Brain microvascular endothelial cell (primary cell): ENCODE measurements at places on chromosomes 3 and 15.
A peak's percentile ranks its signal among the peaks of the same experiment; 100 is the strongest.

DNA sequence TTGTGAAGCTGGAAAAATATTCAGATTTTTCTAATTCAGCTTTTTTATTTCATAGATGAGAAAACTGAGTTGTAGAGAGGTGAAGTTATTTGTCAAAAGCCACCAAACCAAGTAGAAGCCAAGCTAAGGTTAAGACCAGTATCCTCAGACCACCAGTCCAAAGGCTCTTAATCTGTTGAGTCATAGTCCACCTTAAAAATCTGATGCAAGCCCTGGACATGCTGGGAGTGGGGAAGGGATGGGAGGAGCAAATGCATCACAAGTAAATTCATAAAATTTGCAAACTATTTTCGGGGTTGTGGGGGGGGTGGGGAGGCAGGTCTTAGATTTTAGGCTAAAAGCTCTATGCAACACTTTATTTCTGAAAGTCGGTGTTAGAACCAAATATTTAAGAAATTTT, 307.7 kb upstream of the SEMA6D start:
- no peak for DNase-seq

DNA sequence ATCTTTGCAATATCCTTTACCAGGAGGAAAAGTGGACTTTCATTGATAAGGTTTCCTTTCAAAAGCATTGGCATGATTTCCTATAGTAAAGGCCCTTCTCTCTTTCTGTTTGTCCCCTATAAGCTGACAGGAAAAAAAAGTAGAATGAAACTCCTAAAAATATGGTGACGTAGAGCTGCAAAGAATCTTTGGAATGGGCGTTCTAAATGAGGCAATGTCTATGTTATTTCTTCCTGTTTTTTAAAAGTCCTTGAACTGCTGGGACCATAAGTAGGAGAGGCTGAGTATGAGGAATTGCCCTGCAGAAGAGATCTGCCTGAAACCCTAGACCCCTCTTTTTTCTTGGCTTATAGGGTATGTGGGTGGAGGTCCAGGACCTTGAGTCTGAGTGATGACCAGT, 17.2 kb downstream of the ST3GAL6 start:
- peak; percentile 68 for DNase-seq

- no peak for DNase-seq
These were observed 27.1 kb upstream of the KY start for GRCh38 chr3:134677987-134678308.

DNA sequence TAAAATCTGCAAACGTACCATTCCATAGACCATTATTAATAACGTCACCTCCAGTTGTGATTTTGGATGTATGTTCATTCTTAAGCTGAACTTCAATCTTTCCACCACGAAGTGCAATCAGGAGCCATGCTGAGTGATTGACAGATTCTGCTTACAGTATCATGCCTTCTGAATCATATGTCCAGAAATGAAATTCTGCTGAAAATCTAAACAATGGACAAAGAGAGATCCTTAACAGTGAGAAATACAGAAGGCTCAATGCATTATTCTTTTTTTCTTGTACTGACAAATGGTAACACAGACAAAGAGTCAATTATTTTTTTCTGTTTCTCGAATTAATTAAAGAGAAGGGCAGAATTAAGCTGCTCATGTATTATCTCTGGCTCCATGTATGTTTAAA, 1114.5 kb downstream of the EPHA3 start:
- DNase-seq: no peak

- DNase-seq: peak; percentile 47
These were observed 255.6 kb downstream of the ZNF621 start for GRCh38 chr3:40780291-40780924.

DNA sequence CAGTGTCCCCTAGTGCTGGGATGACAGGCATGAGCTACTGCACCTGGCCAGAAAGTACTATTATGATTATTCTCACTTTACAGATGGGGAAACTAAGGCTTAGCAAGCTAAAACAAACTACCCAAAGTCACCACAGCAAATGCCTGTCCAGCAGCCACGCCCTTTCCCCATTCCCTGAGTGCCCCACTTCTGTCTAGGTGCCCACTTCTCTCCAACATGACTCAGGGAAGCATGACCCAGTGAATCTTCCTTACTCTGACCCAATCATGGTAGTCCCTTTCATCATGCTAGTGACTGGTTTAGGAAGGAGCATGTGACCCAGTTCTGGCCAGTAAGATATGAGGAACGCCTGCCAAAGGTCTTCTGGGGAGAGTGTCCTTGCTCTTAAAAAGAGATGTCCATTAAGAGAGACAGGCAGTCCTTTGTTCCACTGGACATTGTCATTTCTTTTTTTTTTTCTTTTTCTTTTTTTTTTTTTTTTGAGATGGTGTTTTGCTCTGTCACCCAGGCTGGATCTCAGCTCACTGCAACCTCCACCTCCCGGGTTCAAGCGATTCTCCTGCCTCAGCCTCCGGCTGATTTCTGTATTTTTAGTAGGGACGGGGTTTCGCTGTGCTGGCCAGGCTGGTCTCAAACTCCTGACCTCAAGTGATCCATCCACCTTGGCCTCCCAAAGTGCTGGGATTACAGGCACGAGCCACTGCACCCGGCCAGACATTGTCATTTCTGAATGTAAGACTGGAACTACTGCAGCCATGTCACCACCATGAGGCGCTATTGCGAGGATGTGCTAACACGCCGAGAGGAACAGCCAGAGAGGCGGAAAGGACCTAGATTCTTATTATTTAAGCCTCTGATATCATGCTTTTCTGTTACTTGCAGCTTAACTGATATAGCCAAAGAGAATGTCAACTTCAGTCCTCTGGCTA, 19.8 kb downstream of the MEGF11 start:
- no peak for DNase-seq

DNA sequence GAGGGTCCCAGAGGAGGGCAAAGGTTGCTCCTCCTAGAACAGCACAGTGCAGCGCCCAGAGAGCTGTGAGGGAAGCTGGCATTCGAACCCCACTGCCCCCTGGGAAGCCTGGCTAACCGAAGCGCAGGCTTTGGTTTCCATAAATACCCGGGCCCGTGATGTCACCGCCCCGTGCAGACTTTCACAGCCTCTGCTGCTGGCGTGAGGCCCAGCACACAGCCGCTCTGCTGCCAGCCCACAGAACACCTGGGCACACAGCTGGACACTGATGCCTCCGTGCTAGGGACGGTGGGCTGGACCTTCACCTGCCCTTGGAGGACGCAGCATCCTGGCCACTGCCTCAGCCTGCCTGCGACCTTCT, 1.0 kb downstream of the IQSEC1 start:
- DNase-seq: no peak

- no peak for DNase-seq
These were observed 110.1 kb upstream of the SKOR1 start for GRCh38 chr15:67715170-67715569.

- peak; percentile 98 for DNase-seq
These were observed 6.4 kb downstream of the STRA6 start for GRCh38 chr15:74196175-74196574.

GRCh38 chr15:74869726-74870407, 3.3 kb downstream of the SCAMP2 start:
- DNase-seq: no peak

GRCh38 chr3:16461463-16462245, 51.8 kb downstream of the RFTN1 start:
- DNase-seq: no peak

DNA sequence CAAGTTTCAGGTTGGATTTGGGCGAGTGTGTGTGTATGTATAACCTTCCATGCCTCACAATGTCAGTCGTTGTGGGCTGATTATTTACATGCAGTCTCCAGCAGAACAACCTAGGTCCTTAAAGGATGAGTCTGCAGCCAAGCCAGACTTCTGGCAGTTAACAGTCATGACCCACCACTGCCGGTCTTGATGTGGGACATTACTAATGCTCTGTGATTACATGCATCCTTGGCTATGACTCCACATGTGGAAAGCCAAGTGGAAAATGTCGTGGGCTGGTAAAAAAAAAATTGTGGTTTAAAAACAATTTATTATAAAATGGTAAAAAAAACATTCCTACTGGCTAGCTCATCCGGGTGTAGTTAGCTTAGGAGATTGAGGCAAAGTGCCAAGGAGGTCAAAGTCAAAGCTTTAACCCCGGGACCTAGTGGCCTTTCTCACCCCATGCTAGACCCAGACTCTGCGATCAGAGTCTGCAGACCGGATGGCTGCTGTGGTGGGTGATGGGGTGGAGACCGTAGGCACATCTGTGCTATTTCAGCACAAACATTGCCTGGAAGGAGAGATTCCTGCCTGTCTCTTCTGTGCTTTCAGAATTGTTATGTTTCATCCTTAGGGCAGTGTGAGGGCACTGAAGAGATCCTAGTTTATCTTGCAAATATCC, 6.8 kb downstream of the RARRES1 start:
- DNase-seq: peak; percentile 99

DNA sequence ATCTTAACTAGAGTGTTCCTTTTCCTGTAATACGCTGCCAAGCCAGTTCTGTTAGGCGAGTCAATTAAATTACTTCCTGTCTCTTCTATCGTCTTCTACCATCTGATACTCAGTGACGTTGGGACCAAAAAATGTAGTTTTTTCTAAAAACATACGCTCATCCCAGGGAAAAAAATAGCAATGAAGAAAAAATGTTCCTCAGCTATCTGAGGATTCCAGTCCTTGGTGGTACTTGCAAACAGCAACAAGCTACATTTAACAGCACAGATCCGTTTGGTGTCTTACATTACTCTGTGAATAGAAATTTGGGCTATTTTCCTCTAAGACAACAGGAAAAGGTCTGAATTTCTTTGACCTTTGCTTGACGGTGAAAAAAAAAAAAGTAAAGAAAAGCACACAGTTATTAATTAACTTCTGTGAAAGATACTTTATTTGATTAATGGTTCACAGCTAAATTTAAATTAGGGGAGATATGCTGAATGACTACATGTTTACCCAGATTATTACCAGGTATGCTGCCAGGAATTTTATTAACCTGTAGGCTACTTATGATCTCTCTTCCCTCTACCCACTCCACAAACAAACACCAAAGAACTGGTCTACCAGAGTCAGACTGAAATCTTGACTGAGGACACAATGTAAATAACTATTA, 254.4 kb upstream of the ZPLD1 start:
- DNase-seq: peak; percentile 86

GRCh38 chr15:52102463-52102862, 10.1 kb downstream of the BCL2L10 start:
- DNase-seq: peak; percentile 86

DNA sequence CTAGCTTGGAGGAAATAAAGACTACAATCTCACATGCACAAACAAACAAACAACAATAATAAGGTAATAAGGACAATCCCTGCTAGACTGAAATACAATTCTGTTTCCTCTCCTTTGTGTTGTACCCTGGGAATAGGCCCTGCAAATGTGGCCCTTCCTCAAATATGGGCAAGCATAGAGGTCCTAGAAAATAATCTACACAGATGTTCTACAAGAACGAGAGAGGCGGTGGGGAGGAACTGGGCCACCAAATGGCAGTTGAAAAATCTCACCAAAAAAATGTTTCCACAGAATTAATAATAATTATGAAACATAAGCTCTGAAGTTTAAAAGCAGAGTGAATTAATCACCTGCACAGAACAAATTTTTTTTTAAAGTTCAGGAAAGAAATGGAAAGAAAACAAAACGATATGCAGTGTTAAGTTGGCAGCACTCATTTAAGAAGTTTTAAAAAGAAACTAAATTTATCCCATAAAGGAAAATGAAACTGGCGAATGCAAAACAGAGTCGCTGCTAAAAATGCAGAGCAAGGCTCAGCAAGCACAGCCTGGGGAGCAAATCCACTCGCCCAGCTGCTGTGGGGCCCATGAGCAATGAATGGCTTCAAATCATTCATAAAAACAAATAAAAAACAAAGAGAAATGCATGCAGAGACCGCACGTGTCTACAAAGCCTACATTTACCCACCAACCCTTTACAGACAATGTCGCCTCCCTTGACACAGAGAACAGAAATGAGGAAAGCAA, 475.4 kb downstream of the OCA2 start:
- no peak for DNase-seq

DNA sequence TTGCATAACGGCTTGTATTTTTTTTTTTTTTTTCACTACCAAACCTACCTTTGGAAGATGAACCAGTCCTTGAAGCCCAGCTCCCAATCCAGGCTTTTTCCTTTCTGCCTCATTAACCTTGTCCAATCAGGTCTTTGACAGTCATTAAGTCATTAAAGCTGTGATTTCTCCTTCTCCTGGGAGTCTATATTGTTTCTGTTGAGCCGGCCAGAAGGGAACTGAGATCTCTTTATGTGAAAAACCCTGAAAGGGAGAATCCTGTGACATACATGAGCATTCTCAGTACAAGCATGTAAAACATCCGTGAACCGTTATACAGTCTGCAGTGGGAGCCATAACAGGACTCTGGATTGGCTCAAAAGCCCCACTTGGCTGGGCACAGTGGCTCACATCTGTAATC, 40.0 kb downstream of the ZNF589 start:
- no peak for DNase-seq

DNA sequence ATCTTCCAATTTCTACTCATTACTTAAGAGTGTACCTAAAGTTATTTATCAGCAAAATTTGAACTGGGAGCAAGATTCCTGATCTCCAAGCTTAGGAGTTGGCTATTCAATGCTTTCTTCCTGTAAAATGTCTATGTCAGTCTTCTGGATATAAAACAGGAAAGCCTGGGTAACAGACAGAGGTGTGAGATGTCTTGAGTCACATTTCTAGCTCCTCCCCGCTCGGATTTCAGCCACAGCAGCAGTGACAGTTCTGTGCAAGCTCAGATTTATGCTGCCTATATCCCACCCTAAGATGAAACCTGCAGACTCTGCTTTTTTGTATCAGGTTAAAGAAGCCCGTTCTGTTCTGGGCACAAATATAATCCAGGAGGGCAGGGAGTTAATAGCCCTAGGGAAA, 2.1 kb upstream of the ARMC8 start:
- no peak for DNase-seq

GRCh38 chr15:41885321-41885720, 8.5 kb downstream of the SPTBN5 start:
- DNase-seq: no peak

DNA sequence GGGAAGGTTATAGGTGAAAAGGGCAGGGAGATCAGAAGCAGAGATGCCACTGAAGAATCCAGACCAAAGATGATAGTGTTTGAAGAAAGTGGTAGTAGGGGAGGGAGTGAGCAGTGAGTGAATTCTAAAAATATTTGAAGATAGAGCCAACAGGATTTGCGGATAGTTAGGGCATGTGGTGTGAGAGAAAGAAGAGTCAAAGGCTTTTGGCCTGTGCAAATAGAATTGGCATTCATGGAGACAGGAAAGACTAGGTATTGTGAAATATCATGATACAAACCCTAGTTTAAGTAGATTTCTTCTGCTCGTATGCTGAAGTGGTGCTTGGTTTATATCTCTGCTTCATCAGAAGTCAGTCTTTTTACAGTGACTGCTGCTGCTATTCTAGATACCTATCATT, 224.2 kb upstream of the CFAP20DC start:
- DNase-seq: no peak

- DNase-seq: peak; percentile 40
These were observed 41.2 kb downstream of the RLBP1 start for GRCh38 chr15:89179966-89180875.
